ENCODE measurements at places on chromosomes 1 and 21. TPM values are rescaled to one million over a fixed set of nuclear protein-coding genes. Genes with fewer than 3 reads are reported as not detected.

GRCh38 chr1:216224233-216224632, 199.0 kb downstream of the USH2A start:
- DNase-seq: peak; percentile 20

DNA sequence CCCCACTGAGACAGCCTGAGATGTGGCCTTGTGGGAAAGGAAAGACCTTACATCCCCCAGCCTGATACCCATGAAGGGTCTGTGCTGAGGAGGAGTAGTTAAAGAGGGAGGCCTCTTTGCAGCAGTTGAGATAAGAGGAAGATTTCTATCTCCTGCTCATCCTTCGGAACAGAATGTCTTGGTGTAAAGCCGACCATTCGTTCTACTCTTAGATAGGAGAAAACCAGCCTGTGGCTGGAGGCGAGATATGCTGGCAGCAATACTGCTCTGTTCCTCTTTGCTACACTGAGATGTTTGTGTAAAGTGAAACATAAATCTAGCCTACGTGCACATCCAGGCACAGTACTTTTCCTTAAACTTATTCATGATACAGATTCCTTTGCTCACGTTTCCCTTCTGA, 1.5 kb upstream of the CCDC27 start:
- no peak for DNase-seq

DNA sequence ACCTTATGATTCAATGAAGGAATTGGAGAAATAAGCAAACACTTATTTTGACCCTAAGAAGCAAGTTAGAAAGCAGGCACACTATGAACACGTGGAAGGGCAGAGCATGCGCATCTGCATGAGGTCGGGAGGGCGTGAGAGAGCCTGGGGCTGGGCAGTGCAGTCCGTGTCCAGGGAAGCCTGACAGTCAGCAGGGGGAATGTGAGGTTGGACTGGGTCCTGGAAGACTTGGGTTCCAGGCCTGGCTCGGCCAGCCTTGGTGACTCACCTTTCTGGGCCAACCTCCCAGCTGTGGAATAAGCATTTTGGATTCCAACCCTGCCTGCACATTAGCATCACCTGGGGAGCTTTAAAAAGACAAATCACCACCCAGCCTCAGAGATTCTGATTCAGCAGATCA, 26.6 kb upstream of the LMX1A start:
- no peak for DNase-seq

DNA sequence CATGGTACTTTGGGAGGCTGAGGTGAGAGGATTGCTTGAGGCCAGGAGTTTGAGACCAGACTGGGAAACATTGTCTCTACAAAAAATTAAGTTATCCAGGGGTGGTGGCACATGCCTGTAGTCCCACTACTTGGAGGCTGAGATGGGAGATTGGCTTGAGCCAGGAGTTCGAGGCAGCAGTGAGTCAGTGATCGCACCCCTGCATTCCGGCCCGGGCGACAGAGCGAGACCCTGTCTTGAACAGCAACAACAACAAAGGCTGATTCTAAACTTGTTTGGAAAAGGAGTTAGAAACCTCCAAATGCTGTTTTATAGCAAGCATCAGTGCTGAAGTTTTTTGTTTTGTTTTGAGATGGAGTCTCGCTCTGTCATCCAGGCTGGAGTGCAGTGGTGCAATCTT, 14.7 kb downstream of the LYPD8 start:
- DNase-seq: no peak

DNA sequence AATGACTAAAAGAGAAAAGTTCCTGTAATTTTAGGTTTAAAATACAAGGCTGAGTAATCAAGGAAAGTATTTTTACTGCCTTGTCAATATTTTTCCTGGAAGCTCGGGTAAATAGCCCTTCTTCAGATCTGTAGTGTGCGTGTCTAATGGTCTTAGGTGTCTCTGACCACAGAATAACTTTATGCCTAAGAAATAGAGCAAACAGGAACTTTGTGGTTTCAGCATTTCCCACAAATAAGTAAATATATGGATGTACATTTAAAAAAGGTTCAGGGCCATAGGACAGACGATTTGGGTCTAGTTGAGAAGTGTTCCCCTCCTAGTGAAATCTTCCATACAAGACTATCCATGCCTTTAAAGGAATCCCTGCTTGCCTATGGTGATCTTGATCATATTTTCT, 107.0 kb downstream of the ZC3H11B start:
- no peak for DNase-seq

- DNase-seq: no peak
Observed at GRCh38 chr1:46012236-46012635, 120.2 kb downstream of the PIK3R3 start.

DNA sequence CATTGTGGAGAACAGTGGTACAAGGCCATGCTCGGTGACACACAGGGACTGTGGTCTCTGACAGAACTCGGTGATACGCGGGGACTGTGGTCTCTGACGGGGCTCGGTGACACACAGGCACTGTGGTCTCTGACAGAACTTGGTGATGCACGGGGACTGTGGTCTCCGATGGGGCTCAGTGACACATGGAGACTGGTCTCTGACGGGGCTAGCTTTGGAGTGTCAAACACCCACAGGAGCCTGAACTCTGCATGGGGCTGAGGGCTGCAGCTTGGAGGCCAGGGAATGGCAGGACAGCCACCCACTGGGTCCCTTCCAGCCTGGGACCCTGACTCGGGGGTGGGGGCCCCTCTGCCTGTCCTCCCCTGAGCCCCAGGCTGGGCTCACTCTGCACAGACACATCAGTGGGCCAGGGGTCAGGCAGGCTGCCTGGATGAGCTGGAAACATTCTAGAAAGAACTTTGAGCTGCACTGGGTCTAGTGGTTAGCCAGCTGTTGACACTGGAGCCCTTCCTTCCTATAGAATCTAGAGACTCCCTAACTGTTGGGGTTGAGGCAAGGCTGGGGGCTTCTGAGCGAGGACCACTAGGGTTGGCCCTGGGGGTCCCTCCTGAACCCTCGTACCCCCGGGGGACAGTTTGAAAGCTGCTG, 49.8 kb downstream of the DISP3 start:
- DNase-seq: no peak

DNA sequence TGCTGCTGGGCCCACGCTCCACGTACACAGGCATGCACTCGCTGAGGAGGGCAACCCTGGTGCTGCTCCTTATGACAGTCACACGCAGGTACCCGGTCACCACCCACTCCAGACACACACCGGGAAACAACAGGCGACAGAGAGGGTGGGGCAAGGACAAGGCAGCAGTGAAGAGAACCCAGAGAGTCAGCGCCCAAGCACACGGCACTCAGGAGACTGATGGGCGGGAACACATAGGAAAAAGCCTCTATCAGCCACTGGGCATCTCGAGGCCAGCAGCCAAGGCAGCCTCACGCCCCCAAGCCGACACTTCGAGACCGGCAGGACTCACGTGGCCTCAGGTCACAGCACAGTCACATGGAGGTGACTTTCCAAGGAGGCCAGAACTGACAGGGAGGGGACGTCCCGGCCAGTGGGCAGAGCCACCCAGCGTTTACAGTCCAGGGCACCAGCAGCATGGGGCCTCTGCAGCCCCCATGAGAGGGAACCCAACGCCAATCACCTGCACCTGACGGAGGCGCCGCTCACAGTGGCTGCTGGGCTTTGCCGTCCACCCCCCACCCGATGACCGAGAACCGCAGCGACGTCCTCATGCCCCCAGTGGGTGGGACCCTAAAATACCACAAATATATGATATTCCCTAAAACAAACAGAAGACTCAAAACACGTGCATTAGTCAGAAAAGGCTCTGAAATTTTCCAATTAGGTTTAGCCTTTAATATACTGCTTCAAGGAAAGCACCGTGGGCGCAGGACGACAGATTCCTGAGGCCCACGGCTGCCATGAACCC, 19.7 kb downstream of the PTTG1IP start:
- no peak for DNase-seq

DNA sequence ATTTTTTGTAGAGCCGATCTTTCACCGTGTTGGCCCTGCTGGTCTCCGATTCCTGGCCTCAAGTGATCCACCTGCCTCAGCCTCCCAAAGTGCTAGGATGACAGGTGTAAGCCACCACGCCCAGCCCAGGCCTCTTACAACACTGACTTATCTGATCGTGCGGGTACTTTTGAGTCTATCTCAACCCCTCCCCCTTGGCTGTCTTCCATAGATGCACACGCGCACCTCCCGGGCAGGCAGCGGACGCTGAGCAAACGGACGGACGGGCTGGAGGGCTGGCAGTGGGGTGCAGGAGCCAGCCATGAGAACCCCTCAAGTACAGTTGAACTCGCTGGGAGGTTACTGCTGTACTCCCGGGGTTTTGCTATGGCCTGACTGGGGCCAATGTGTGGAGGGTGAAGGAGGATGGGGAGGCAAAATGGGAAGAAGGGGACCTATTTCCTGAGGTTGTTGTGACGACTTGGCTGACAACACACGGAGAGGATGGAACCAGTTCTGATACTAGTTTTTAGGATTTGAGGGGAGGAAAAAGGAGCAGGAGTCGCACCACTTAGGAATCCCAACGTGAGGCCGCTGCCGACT, 959 bp downstream of the CD58 start:
- peak; percentile 50 for DNase-seq

GRCh38 chr1:111372336-111372965, 55.1 kb downstream of the OVGP1 start:
- DNase-seq: no peak

DNA sequence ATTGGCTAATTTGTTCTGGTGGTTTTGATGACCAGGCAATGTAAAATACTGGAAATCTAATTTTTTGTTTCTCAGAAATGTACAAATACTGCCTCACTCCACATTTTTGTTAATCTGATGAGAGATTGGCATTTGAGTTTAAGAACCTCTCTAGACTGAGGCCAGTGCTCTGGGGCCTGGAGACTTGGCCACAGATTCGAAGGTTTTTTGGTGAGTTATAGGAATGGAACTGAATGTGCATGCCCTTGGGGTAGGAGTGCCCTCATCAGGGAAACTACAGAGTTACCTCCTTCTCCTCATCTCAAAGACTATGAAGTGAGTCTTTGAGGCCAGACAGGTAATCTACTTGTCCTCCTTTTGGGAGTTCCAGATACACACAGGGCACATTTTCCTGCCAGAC, 347.9 kb downstream of the LTN1 start:
- DNase-seq: no peak

GRCh38 chr21:36359185-36359584, 26.0 kb upstream of the CHAF1B start:
- no peak for DNase-seq

DNA sequence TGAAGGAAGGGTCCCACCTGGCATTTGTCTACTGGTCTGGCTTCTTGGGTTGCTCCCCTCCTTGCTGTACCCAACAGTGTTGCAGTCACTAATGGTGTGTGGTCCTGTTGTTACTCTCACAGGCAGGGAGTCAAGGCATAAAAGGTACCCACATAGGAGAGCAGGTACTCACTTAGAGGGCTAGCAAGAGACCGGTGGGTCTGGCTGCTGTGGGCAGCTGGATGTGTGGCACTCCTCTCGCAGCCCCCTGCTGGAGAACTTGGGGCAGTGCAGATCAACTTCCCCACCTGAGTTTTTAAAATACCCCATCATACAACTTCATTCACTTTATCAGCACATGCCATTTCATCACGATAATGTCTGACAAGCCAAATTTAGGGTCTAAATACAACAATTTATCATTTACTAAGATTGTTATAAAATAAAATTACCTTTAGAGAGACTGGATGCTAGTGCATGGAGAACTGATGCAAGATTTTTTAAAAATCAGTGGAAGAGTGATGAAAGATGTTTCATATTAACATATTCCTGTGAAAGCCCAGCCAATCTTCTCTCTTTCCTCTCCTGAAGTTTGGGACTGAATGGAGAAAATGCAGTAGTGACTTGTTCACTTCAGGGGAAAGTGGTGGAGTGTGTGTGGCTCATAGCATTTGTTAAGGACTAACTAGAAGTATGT, 42.8 kb downstream of the ACP6 start:
- peak; percentile 40 for DNase-seq

DNA sequence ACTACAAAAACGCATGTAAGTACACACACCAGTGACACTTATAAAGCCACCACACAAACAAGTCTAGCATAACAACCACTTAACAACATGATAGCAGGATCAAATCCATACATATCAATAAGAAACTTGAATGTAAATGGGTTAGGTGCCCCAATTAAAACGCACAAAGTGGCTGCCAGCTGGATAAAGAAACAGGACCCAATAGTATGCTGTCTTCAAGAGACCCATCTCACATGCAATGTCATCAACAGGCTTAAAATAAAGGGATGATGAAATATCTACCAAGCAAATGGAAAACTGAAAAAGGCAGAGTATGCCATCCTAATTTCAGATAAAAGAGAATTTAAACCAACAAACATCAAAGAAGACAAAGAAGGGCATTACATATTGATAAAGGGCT, 109.6 kb downstream of the SLC5A9 start:
- no peak for DNase-seq

DNA sequence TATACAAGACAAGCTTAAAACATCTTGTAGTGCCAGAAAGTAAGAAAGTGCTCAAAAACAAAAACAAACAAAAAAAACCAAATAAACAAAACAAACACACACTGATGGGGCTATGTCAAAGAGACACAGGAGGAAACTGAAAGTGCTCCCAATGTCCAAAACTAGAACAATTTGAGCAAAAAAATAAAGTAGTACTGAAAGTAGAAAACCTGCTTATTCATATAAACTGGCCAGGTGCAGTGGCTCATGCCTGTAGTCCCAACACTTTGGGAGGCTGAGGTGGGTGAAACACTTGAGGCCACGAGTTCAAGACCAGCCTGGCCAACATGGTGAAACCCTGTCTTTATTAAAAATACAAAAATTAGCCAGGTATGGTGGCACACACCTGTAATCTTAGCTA, 129.9 kb downstream of the GLUL start:
- no peak for DNase-seq

Gene OBSCN
- polyA plus RNA-seq: 0.10 TPM

Gene CCDC181
- polyA plus RNA-seq: not detected

Gene HRNR
- not detected for polyA plus RNA-seq

Gene RNF223
- polyA plus RNA-seq: 0.05 TPM

Gene OR6N1
- polyA plus RNA-seq: not detected

Gene INAVA
- 6.4 TPM for polyA plus RNA-seq

Measured in HepG2 (cell line).